ENCODE measurements at places on chromosomes 1 and 21.

- no peak for DNase-seq
Observed at GRCh38 chr1:57124768-57125446, 159.1 kb upstream of the C8B start.

DNA sequence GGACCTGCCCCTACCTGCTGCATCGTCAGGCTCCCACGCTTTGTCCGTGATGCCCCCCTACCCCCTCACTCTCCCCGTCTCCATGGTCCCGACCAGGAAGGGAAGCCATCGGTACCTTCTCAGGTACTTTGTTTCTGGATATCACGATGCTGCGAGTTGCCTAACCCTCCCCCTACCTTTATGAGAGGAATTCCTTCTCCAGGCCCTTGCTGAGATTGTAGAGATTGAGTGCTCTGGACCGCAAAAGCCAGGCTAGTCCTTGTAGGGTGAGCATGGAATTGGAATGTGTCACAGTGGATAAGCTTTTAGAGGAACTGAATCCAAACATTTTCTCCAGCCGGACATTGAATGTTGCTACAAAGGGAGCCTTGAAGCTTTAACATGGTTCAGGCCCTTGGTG, 8.9 kb downstream of the SPATA46 start:
- no peak for DNase-seq

DNA sequence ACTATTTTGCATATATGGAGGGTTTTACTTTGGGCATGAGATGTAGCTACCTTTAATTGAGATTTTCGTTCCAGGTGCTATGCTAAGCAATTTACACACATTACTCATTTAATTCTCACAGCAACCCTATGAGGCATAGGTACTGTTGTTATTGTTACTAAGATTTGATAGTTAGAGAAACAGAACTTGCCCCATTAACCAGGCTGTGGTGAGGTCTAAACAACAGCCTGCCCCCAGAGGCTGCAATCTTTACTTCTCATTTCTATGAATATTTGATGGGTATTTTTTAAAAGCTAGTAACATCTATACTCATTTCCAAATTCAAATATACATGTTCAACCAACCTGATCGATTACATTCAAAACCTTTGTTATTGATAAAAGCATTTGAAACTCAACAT, 155.6 kb downstream of the GALNT2 start:
- DNase-seq, result no peak

DNA sequence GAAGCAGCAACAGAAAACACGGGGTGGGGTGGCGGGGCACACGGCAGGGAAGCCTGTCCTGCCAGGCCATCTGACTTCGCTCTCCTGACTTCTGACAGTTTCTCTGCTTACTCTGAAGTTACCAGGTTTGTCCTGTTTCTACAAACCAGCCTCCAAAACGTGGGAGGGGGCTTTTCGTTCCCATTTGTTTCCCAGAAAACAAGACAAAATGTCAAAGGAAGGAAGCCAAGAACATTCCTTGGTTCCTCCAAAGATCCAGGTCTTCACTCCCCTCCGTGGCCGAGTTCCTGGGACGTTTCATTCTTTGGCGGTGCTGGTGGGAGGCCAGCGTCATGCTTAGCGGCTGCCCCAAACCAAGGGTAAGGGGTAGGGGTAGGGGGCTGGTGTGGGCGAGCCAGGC, 49.6 kb downstream of the MEGF6 start:
- no peak for DNase-seq

GRCh38 chr1:21350202-21350885, 60.1 kb upstream of the ECE1 start:
- DNase-seq, result no peak

GRCh38 chr1:145927916-145928643, 796 bp upstream of the RBM8A start:
- no peak for DNase-seq

All from 8988T (cell line).